ENCODE measurements at places on chromosomes 11 and 22. TPM values are rescaled to one million over a fixed set of nuclear protein-coding genes. Genes with fewer than 3 reads are reported as not detected.

- peak; percentile 24 for DNase-seq
Observed at GRCh38 chr11:119056421-119056999, 495 bp downstream of the HYOU1 start.

- no peak for DNase-seq
Observed at GRCh38 chr11:94725097-94725496, 43.1 kb upstream of the AMOTL1 start.

GRCh38 chr11:8263109-8263768 is 439 bp downstream of the LMO1 start:
- DNase-seq, result no peak

DNA sequence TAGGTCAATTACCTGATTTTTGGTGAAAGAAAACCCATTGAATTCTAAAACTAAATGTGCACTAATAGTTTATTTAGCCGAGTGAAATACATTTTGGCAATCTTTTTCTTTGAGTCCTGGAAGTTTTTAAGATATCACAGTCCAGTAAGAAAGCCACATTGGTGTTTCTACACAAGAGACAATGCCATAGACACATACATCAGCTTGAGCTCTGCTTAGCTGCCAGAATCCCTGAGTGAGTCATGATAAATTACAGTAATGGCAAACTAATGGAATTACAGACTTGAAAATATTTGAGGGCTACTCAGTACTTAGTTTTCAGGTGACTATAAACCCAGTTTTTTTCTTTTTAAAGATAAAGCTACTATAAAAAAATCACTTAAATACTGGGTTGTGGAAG is 155.4 kb downstream of the OR4C45 start:
- no peak for DNase-seq

DNA sequence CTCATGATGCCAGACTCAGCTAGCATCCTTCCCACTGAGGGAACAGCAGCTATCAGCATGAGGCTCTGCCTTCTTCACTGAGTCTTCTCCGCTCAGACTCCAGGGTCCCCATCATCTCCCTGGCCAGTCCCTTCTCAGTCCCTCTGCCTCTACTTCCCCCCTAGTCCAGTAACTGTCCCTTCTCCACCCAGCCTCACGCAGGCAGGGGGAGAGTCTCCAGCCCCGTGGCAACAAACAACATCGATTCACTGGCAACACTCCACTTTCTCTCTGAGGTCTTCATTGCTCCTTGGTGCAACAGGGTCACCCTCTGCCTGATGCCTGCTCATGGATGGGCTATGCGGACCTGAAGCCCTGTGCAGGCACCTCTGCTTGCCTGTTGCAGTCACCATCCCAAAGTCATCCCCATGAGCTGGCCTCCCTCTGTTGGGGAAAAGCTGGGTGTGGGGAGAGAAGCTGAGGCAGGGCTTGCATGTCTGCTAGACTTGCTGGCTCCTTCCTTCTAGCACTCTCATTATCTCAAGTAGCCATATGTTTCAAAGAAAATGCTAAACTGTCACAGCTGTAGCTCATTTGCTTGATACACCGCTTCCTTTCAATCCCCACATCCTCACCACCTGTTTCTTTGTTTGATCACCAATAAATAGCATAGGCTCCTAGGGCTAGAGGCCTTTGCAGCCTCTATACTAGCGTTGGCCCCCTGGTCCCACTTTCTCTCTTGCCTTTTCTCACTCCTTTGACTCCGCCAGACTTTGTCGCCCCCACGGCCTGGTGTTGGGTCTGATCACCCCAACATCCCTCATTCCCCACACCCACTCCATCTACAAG is 4.3 kb upstream of the BCR start:
- no peak for DNase-seq

DNA sequence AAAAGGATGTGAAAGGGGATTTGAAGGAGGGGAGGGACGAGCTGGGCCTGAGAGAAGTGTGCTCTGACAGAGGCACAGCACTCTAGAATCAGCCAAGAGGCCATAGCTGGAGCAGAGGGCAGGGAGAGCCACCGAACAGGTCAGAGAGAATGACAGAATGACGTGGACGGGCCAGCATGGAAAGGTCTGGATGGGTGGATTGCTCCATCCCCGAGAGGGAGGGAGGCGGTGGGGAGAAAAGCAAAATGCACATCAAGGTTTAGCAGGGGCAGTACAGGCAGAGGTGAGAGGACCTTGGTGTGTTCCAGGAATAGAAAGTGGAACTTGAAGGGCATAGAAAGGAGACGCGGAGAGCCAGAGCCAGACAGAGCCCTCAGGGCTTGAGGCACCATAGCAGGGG is 6.9 kb downstream of the PMM1 start:
- DNase-seq, result no peak

The RAB39A gene
- total RNA-seq, result 0.61 TPM

The KRTAP5-10 gene
- total RNA-seq, result not detected

The ABCC8 gene
- total RNA-seq, result 1.7 TPM

The PANX3 gene
- not detected for total RNA-seq

The GAL3ST1 gene
- not detected for total RNA-seq
